ENCODE measurements at places on chromosomes 2 and 18. TPM values are rescaled to one million over a fixed set of nuclear protein-coding genes. Genes with fewer than 3 reads are reported as not detected.

- DNase-seq: no peak
Measured at GRCh38 chr2:196747400-196747799, 52.1 kb downstream of the GTF3C3 start.

DNA sequence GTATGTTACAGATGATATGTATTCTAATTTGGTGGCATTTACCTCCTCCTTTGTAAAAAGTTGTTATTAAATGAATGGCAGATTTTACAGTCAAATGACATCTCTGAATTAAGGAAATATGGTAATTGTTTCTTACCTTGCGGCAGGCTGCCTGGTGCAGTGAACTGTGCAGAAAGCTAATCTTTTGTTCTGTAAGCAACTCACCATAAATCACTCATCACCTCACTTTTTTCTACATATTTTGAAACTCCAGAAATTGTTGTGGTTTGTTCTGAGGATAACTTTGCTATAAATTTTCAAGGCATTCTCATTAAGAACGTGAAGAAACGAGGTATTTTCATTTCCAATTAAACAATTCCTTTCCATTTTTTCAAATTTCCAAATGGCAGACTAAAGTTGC, 52.7 kb downstream of the ST6GAL2 start:
- no peak for DNase-seq

GRCh38 chr2:237725661-237726060, 72.9 kb upstream of the RBM44 start:
- no peak for DNase-seq

GRCh38 chr2:234968631-234969305, 17.0 kb downstream of the SH3BP4 start:
- no peak for DNase-seq

- DNase-seq: no peak
Measured at GRCh38 chr2:85560812-85561279, 447 bp downstream of the GGCX start.

DNA sequence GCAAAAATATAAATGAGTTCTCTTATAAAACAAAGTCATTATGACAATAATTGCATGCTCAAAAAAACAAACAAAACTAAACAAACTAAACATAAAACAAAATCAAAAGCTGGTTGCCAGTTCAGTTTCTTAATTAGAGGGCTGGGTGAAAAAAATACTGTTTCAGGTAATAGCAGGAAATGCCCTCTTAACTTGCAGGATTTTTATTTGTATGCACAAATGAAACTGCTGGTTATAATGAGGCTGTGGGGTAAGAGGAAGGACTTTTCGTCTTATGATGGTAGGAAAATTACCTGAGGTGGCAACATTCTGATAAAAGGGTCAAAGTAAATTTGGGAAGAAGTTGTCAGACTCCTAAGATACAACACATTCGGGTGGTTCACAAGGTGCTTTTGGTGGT, 21.5 kb upstream of the CDKL4 start:
- DNase-seq: no peak

DNA sequence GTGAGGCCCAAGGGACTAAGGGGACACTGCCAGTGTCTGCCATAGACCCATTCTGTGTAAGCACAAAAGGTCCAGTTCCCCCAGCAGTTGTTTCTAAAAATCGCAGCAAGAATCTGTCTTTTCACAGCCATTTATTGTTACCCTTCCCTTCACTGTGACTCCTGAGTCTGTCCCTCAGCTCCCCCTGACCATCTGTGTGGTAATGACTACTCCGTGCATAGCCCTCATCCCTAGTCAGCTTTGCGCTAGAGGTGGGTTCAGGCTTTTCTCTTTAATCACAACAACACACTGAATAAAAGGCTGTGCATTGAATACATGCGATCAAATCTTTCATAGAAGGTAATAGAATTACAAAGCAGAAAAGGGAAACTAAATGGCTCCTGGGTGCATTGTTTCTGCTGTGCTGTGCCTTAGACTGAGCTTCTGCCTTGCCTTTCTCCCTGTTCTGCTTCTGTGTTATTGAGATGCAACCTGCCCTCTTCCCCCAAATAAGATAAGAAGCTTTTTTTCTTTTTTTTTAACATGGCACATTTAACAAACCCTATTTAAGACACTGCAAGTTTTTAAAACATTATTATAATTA, 836.0 kb upstream of the CDH2 start:
- no peak for DNase-seq

DNA sequence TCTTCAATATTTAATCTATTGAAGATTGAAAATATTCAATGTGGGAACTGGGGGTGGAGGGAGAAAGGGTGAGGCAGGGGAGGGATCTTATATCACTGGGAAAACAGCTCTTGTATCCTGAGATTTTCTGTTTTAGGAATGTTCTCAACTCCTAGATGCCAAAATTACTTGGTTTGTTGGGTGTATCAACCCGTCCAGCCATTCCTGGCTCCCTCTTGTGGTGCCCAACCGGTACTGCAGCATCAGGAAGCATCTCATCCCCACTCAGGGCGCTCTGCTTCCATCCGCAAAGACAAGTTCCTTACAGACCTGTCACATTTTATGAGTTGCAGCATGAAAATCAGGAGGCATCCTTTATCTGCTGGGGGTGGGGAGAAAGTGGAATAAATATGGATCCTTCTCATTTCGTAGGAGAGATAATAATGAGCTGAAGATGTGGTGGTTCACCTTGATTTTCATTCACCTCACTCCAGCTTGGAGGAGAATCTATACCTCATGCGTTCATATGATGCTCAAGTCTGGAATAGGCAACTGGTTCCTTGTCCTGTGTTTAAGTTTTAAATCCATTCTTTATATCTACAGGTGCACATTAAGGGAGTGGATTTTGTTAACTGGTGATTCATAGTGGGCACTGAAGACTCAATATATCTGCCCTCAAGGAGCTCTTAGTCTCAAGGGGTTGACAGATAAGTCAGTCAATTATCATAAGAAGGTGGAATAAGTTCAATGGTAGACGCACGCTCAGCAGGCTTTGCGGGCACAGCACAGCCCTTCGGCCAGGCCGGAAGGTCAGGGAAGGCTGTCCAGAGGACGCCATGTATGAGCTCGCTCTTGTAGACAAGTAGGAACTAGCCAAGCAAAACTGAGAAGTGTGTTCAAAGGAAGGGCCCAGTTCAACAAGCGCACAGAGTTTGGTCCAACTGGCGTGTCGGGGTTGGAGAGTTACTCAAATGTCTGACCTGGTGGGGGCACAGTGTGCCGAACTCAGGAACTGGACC, 127.3 kb downstream of the RNF144A start:
- DNase-seq: peak; percentile 16

GRCh38 chr2:128786741-128787478, 468.2 kb upstream of the HS6ST1 start:
- no peak for DNase-seq

DNA sequence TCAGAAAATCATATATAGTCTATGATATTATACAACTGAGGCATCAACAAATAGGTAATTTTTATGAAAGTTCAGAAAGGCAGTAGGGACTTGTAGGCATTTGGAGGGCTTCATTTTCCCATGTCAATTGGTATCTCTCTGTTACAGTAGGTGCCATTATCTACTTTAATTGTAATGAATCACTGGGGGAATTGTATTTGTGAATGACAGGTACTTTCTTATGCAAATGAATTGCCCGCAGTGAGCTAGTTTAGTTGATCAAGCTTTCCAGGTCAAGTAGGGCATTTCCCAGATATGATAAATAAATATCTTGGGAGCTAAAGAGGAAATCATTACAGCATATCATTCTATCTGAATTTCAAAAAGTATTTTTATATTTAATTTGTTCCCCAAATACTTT, 1116.3 kb downstream of the DPP10 start:
- DNase-seq: no peak

DNA sequence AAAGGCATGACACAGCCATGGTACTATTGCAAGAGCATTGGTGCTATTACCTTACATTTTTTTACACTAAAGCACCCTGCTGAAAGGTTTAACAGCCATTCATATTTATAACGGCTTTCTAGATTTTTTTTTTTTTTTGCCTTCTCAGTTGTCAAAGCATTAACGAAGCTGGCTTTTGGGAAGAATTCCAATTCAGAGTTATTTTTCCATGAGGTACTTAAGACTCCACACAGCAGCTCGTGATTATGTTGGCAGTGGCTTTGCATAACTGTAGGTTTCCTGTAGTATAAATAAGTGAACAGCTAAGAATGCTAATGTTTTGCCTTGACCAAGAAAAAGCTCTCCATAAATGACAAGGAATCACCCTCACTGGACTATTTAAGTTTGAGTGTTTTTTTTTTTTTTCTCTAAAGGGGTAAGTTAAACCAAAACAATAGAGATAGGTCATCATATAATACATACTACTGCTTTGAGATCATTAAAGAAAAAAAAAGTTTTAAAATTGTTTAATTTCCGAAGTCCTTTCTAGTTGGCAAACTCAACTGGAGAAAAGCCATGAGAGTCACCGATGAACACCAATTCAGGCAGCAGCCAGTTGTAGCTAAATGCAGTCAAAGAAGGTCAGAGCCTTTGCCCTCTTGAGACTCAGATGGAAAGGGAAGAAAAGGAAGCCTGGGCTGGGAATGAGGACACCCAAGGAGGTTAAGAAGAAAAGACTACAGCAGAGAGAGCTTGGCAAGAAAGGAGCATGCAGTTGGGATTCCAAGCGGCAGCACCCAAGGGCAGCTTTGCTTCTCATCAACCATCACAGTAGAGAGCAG, 187.4 kb upstream of the NCKAP5 start:
- no peak for DNase-seq

- no peak for DNase-seq
Measured at GRCh38 chr2:206527153-206527552, 83.8 kb downstream of the ADAM23 start.

DNA sequence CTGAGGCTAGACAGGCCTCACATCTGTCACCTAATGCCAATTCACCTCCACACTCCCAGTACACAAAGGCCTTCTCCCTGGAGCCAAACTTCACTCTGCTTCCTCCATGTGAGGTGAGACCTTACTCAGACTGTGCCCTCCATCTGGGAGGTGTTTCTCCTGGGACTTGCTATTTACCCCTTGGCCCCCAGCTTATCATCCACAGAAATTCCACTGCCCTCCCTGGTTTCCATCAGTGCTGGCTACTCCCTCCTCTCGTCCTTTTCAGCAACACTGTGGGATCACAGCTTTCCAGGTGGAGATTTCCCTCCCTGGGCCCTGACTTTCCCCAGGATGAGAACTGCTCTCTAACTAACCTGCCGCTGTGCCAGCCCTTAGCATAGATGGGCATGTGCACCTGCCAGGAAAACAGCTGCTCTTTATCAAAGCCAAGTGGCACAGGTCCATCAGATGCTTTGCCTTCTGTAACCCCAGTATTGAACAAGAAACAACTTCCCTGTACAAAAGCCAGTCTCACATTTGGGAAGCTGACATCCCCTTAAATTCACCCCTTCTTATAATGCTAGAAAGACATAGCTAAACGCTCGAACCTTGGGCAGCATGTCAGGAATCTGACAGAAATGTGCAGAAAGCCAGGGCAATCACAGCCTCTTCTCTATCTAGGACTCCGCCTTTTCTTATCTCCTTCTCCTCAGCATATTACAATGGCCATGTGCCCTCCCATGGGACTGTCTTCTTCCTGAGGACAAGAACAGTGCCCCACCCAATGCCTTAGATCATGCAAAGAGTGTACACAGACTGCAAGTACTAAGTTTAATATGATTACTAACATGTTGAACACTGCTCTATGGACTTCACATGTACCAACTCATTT, 535.5 kb upstream of the ID2 start:
- no peak for DNase-seq

- DNase-seq: no peak
Measured at GRCh38 chr2:216793386-216793785, 66.5 kb downstream of the TNP1 start.

The ASB18 gene
- not detected for total RNA-seq

The LHCGR gene
- total RNA-seq: 0.11 TPM

The SPR gene
- total RNA-seq: 2.9 TPM

The SLC38A11 gene
- not detected for total RNA-seq

The ATF2 gene
- 35.8 TPM for total RNA-seq

The REG3G gene
- 0.51 TPM for total RNA-seq

Measured in GM12878 (cell line).